Neural crest cell (in vitro differentiated cells): ENCODE measurements at places on chromosomes 7 and 10.

DNA sequence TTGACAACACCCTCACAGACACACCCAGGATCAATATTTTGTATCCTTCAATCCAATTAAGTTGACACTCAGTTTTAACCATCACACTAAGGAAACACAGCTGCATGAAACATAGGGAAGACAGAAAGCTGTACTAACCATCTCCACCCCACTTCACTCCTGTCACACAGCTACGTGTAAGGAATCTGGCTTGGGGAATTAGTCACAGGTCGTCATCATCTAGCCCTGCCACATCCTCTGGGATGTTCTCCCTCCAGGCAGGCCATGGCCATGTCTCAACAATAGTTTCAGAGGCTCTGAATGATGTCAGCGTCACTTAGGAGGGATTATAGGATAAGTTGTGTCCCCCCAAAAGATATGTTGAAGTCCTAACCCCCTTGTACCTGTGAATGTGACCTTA, 10.8 kb upstream of the SEMA3C start:
- no peak overlapping the region for H3K27ac ChIP-seq
- H3K4me3 ChIP-seq, result no peak overlapping the region
- DNase-seq, result no peak
- no peaks in the 10 kb centered on the region for H3K27me3 ChIP-seq
- no peaks in the 10 kb centered on the region for H3K4me1 ChIP-seq

DNA sequence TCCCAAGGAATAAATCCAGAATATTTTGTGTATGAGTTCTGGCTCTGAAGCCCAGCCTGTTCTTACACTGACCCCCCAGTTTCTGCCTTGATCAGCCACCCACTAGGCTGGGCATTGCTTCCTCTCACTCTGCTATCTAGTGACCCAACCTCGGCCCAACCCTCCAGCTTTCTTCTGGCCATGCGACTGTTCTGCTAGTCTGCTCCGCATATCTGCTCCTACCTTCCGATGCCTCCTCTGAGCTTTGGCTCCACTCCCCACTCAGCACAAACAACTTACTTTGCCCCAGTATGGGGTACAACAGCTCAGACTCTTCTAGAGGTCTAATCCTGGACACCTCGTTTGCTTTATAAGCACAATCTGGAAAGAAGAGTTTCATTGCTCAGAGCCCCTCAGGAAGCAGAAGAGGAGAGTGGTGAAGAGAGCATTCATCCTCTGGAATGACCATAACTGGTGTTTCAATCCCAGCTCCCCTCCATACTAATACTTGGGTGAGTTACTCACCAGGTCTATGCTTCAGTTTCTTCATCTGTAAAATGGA, 99.6 kb downstream of the NPSR1 start:
- no peak overlapping the region for H3K4me3 ChIP-seq
- H3K36me3 ChIP-seq, result no peaks in the 10 kb centered on the region
- H3K27me3 ChIP-seq, result no peaks in the 10 kb centered on the region
- no peak overlapping the region for H3K27ac ChIP-seq

DNA sequence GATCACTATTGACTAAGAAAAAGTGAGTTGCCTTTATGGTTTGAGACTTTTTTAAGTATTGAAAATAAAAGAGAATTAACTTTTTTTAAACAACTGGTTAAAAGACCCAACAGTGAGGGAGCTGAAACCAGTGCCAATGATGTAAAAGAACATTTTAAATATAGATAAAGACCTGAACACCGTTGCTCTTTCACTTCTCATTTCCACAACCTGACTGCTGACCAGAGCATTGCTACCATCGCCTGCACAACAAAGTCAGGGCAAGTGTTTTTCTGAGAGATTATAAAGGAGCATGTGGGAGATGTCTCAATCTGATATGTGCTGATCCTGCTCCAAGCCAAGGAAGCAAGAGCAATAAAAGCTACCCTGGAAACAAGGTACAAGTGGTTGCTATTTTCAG, 34.7 kb downstream of the IMMP2L start:
- no peaks in the 10 kb centered on the region for H3K27me3 ChIP-seq
- no peak overlapping the region for H3K4me3 ChIP-seq
- no peak overlapping the region for H3K27ac ChIP-seq
- no peak for DNase-seq
- peaks cover 4% of the 10 kb centered on the region for H3K36me3 ChIP-seq

GRCh38 chr7:133185512-133185911, 67.4 kb upstream of the EXOC4 start:
- H3K4me1 ChIP-seq, result no peaks in the 10 kb centered on the region
- no peaks in the 10 kb centered on the region for H3K36me3 ChIP-seq
- no peak for DNase-seq
- H3K27me3 ChIP-seq, result peaks cover 4% of the 10 kb centered on the region

DNA sequence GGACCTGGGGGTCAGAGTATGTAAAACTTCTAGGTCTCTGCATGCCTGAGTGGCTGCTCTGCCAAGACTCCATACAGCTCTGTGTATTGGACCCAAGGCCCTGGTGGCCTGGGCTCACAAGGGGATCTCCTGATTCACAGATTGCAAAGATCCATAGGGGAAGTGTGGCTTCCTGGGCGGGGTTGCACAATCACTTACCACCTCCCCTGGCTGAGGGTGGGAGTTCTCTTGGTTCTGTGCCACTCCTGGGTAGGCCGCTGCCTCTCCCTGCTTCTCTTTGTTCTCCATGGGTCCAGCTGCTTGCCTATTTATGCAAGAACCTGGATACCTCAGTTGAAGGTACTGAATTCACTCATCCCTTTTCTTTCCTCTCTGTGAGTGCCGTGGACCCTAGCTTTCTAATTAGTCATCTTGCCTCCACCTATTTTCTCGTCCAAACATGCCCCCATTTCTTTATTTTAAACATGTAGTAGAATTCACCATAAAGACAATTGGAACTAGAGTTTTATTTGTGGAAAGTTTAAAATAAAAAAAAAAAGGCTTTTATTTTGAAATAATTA, 18.5 kb upstream of the AGR3 start:
- no peaks in the 10 kb centered on the region for H3K36me3 ChIP-seq
- peaks cover 3% of the 10 kb centered on the region for H3K4me1 ChIP-seq
- no peak overlapping the region for H3K4me3 ChIP-seq
- DNase-seq, result no peak

GRCh38 chr7:94374721-94375566, 19.8 kb upstream of the COL1A2 start:
- H3K27me3 ChIP-seq, result no peaks in the 10 kb centered on the region
- peaks cover 29% of the 10 kb centered on the region for H3K4me1 ChIP-seq
- no peak for DNase-seq
- peak overlapping the region; percentile 85 for H3K27ac ChIP-seq
- peak overlapping the region; percentile 72 for H3K4me3 ChIP-seq
- H3K36me3 ChIP-seq, result no peaks in the 10 kb centered on the region

GRCh38 chr7:50362712-50363282, 58.3 kb downstream of the IKZF1 start:
- H3K27me3 ChIP-seq, result no peaks in the 10 kb centered on the region
- DNase-seq, result no peak
- no peaks in the 10 kb centered on the region for H3K4me1 ChIP-seq
- peaks cover 3% of the 10 kb centered on the region for H3K36me3 ChIP-seq
- no peak overlapping the region for H3K4me3 ChIP-seq

- H3K4me1 ChIP-seq, result no peaks in the 10 kb centered on the region
- H3K27ac ChIP-seq, result no peak overlapping the region
- no peaks in the 10 kb centered on the region for H3K36me3 ChIP-seq
- no peak for DNase-seq
- no peak overlapping the region for H3K4me3 ChIP-seq
- H3K27me3 ChIP-seq, result peaks cover 2% of the 10 kb centered on the region
Observed at GRCh38 chr10:124168581-124168980, 75.2 kb upstream of the CHST15 start.

- H3K4me1 ChIP-seq, result peaks cover 16% of the 10 kb centered on the region
- H3K36me3 ChIP-seq, result no peaks in the 10 kb centered on the region
- no peak for DNase-seq
- H3K4me3 ChIP-seq, result no peak overlapping the region
Observed at GRCh38 chr10:127983344-127984100, 76.6 kb downstream of the PTPRE start.

- no peaks in the 10 kb centered on the region for H3K4me1 ChIP-seq
- no peaks in the 10 kb centered on the region for H3K27me3 ChIP-seq
- H3K36me3 ChIP-seq, result no peaks in the 10 kb centered on the region
- no peak for DNase-seq
Observed at GRCh38 chr7:33687625-33688024, 217.7 kb upstream of the BMPER start.

- peaks cover 10% of the 10 kb centered on the region for H3K36me3 ChIP-seq
- no peak overlapping the region for H3K27ac ChIP-seq
- no peaks in the 10 kb centered on the region for H3K4me1 ChIP-seq
- no peaks in the 10 kb centered on the region for H3K27me3 ChIP-seq
- no peak overlapping the region for H3K4me3 ChIP-seq
- DNase-seq, result no peak
Observed at GRCh38 chr10:133460208-133460769, 6.5 kb downstream of the SCART1 start.

DNA sequence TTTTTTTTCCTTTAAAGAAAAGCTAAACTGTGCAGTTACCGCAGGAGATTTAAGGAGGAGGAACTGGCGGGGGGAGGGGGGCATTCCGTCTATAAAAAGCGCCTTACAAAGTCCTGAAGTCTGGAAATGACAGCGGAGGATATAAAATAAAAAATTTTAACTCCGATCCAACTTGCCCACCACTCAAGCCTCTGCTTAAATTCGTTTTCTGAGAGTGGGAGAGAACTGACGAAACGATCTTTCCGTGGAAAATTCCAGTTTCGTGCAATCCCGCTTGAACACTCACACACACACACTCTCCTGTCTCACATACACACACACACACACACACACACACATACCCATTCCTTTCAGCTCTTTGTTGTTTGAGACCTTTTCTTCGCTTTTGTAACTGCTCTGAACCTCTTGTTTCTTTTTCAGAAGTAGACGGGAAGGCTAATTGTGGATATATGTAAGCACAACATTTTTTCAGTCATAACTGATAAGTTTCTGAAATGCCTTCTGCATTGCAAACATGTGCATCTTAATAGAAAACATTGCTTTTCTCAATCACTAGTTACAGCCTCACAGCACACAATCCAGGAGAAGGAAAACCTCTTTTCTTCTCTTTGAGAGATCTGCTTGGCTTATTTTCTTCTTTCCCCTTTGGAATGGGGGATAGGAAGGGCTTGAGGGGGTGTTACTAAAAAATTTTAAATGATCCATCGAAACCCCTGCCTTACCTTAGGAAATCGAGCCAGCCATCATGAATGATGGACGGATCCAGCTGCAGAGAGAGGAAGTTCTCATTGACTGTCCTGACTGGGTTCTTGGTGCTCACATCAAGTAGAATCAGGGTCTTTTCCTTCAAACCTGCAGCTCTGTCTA, 628 bp downstream of the HPSE2 start:
- H3K27me3 ChIP-seq, result peaks cover 95% of the 10 kb centered on the region
- peaks cover 36% of the 10 kb centered on the region for H3K4me1 ChIP-seq
- H3K36me3 ChIP-seq, result peaks cover 10% of the 10 kb centered on the region

DNA sequence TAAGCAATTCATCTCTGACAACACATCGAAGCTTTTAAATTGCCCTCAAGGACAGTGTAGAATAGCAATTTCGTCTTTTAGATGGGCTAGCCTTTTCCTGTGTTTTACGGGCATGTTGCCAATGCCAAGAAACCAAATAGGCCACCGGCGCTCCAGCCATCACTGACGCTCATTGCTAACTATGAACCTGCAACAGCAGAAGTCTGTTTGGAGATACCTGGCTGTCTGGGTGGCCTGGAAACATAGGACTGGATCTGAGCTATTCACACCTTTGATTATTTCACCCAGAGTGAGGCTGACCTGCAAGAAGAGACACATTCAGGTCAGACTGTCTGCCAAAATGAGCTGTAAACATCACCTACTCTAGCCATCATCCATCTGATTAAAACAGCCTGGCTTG, 12.0 kb downstream of the KPNA7 start:
- no peaks in the 10 kb centered on the region for H3K4me1 ChIP-seq
- H3K27ac ChIP-seq, result no peak overlapping the region
- no peaks in the 10 kb centered on the region for H3K27me3 ChIP-seq
- DNase-seq, result no peak
- peaks cover 3% of the 10 kb centered on the region for H3K36me3 ChIP-seq

GRCh38 chr7:74289018-74289658, at the start of gene CLIP2:
TSS of gene CLIP2 (plus strand) at chr7:74289407. CDS start at chr7:74317547, 28,140 bp downstream.
- peak; percentile 62 for DNase-seq
- peaks cover 28% of the 10 kb centered on the region for H3K4me1 ChIP-seq
- H3K27ac ChIP-seq, result peak within 1 kb of the TSS; percentile 52
- H3K27me3 ChIP-seq, result peaks cover 40% of the 10 kb centered on the region

- no peaks in the 10 kb centered on the region for H3K27me3 ChIP-seq
- H3K36me3 ChIP-seq, result no peaks in the 10 kb centered on the region
- H3K4me1 ChIP-seq, result no peaks in the 10 kb centered on the region
- no peak overlapping the region for H3K27ac ChIP-seq
- no peak overlapping the region for H3K4me3 ChIP-seq
Observed at GRCh38 chr10:25666276-25666675, 267.8 kb upstream of the MYO3A start.

DNA sequence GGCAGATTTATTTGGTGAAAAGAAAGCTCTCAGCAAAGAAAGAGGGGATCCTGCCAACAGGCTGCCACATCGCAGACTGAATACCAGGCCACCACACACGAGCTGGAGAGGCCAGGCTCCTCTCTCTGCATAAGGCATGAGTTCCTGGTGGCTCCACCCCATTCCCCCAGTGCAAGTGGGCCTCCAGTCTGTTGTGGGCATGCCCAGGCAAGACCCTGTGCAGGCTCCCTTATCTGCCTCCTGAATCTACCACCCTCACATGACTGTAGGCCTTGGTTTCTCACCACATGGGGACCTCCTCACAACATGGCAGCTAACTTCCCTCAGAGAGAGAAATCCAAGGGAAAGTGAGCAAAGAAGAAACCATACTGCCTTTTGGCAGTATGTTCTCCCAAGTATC, 26.7 kb upstream of the CUL1 start:
- no peak for DNase-seq
- no peaks in the 10 kb centered on the region for H3K27me3 ChIP-seq
- no peak overlapping the region for H3K4me3 ChIP-seq
- H3K4me1 ChIP-seq, result no peaks in the 10 kb centered on the region
- no peak overlapping the region for H3K27ac ChIP-seq

GRCh38 chr10:88592381-88592780, 5.8 kb downstream of the LIPJ start:
- no peaks in the 10 kb centered on the region for H3K36me3 ChIP-seq
- DNase-seq, result no peak
- no peak overlapping the region for H3K4me3 ChIP-seq

DNA sequence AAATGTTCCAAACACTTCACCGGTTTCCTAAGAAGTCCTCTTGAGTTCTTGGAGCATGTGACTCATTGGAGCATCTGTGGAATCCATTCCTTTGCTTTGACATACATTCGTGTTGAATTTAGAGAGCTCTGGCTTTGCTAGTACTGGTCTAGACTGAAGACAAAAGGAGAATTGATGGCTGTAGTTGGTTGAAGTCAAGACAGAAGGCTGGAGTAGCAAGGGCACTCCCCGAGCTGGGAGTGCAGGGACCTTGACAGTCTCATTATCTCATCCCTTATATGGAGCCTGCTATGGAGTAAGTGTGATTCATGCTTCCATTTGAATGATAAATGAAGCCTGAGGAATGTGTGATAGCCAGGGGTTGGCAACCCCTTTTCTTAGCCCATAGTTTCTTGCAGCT, 1249.1 kb downstream of the TYW1 start:
- H3K27ac ChIP-seq, result no peak overlapping the region
- no peak for DNase-seq
- H3K36me3 ChIP-seq, result peaks cover 7% of the 10 kb centered on the region
- H3K27me3 ChIP-seq, result peaks cover 5% of the 10 kb centered on the region
- no peak overlapping the region for H3K4me3 ChIP-seq

- DNase-seq, result no peak
- H3K27ac ChIP-seq, result peak overlapping the region; percentile 79
- no peaks in the 10 kb centered on the region for H3K27me3 ChIP-seq
- peaks cover 12% of the 10 kb centered on the region for H3K36me3 ChIP-seq
- peak overlapping the region; percentile 5 for H3K4me3 ChIP-seq
- peaks cover 62% of the 10 kb centered on the region for H3K4me1 ChIP-seq
Observed at GRCh38 chr10:113003052-113003451, 53.0 kb downstream of the TCF7L2 start.

- no peaks in the 10 kb centered on the region for H3K36me3 ChIP-seq
- no peaks in the 10 kb centered on the region for H3K4me1 ChIP-seq
- no peak overlapping the region for H3K4me3 ChIP-seq
- peaks cover 3% of the 10 kb centered on the region for H3K27me3 ChIP-seq
Observed at GRCh38 chr10:127694580-127695193, 42.3 kb upstream of the FOXI2 start.
